ENCODE measurements at places on chromosomes 4 and X.

GRCh38 chrX:136039968-136040367 is 54.7 kb downstream of the SLC9A6 start:
- DNase-seq, result no peak

DNA sequence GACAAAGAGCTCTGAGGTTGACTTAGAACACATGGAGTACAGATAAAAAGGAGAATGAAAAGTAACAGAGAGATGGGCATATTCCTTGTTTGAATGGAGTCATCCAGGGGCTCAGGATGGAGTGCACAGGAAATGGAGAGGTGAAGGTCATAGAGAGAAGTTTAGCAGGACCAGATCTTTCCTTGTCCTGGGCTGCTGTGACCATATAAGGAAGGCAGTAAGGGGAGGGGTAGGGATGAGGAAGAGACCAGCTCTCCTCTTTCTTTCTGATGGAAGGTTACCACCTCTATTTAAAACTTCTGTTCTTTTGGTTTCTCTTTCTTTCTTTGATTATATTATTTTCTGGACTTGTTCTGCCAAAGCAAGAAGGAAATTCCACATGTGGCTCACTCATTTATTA is 27.0 kb downstream of the AR start:
- DNase-seq, result no peak

DNA sequence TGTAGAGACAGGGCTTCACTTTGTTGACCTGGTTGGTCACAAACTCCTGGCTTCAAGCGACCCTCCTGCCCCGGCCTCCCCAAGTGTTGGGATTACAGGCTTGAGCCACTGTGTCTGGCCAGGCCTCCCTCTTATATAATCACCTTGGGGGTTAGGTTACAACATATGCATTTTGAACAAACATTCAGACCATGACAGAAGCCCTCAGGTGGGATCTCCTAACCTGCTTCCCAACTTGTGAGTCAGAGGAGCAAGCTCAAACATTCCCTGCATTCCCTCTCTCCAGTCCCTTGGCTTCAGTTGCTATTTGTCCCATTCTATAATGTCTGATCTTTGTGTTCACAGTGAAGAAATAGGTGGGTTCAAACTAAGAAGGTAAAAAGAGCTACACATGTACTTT is 76.5 kb upstream of the NRK start:
- DNase-seq, result no peak

- DNase-seq, result no peak
Measured at GRCh38 chrX:55648434-55648833, 25.2 kb downstream of the FOXR2 start.

DNA sequence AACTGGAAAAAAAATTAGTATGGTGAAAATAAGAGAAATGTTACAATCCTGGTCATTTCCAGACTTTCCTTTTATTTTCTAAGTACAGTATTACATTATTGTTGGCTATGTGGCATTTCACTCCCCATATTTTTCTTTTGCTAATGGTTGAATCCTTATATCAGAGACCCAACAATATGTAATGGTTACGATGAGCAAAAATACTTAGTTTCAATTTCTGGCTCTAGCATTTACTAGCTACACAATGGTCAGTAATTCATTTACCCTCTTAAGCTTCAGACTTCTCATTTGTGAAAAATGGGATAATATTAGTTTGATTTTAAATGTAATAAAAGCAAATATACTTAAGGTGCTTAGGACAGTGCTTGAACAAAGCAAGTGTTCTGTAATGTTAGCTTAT is 942.9 kb upstream of the PABPC4L start:
- DNase-seq, result no peak

DNA sequence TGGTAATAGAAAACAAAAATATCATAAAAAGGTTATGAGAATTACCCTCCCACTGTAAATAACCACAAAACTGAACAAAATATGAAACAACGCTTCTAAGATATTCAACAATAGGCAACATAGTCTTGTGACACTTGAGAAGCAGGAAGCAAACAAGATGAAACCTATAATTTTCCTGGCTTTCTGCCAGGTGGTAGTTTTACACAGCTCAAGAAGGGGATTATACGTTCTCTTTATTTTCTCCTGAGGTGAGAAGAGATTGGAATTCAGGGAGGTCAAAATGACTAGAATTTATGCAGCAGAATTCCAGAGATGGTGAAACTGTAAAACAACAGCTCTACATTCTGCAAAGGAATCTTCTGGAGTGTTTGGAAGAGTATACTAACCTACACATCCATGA is 186.0 kb downstream of the HHIP start:
- DNase-seq, result no peak

DNA sequence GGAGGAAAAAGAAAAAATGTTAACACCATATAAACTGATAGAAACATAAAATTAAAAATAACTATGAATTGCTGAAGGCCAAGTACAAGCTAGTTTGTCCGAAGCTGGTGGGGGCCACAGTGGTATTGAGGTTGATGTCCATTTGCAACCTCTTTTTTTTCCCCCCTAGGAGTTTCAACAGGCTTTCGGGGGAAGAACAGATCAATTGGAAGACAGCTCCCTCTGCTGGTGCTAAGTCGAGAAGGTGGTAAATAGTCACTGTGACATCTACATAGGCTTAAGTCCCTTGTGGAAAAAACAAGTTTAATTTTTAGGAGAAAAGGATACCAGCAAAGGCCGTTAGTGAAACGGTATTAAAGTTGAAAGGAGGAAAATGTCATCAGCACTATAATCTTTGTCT is 115.7 kb upstream of the ZXDA start:
- no peak for DNase-seq

GRCh38 chr4:184000457-184001396 is 95.6 kb downstream of the STOX2 start:
- DNase-seq, result no peak

DNA sequence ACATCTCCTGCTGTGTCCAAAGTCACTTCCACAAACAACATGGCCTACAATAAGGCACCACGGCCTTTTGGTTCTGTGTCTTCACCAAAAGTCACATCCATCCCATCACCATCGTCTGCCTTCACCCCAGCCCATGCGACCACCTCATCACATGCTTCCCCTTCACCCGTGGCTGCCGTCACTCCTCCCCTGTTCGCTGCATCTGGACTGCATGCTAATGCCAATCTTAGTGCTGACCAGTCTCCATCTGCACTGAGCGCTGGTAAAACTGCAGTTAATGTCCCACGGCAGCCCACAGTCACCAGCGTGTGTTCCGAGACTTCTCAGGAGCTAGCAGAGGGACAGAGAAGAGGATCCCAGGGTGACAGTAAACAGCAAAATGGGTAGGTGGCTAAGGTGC is 123.9 kb downstream of the PDLIM5 start:
- no peak for DNase-seq

- DNase-seq, result no peak
Measured at GRCh38 chrX:121579016-121579760, 531.8 kb downstream of the GLUD2 start.

DNA sequence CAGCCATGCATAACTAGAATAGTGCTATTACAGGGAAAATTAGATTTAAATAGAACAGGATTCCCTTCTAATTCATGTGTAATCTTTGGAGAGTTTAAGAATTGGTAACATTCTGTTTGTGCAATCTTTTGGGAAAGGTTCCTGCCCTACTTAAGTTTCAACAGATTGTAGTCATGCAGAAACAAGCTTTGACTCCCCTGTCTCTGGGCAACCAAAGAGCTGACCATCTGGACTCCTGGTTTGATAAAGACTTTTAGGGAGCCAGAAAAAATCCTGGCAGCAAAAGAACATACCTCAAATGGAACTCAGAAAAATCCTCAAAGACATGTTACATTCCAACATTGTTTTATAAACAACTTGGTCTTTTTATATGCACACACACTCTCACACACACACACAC is 191.1 kb upstream of the NEIL3 start:
- DNase-seq, result no peak

All from GF-D8 (cell line).